Stimulated activated memory B cell treated with anti-CD40 and anti-IgM and Interleukin-4, amounts not matched to agents 10 μg/mL and 1 μg/mL and 100 μg/mL, for 72 hours (primary cell): ENCODE measurements at places on chromosomes 11 and 22.

DNA sequence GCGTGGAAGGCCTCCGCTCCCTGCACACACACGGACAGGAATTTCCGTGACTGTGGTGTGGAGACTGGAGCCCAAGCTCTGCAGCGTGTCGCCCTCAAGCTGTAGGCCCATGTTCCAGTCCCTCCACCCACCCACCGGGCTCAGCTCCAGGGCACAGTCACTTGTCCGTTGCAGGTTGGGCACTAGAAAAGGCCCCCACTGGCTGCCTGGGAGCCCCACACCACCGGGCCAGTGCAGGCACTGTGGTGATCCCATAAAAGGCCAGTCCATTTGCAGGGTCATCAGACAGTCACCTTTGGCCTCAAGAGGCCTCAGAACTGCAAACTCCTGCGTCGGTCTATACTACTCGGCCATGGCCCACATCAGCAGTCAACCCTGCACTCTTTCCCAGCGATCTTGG lies 16.3 kb downstream of the RAB36 start:
- ATAC-seq = no peak

- no peak for ATAC-seq
Measured at GRCh38 chr11:125239585-125240560, 75.3 kb downstream of the PKNOX2 start.

- ATAC-seq = no peak
Measured at GRCh38 chr22:35113341-35113740, 47.4 kb downstream of the ISX start.

DNA sequence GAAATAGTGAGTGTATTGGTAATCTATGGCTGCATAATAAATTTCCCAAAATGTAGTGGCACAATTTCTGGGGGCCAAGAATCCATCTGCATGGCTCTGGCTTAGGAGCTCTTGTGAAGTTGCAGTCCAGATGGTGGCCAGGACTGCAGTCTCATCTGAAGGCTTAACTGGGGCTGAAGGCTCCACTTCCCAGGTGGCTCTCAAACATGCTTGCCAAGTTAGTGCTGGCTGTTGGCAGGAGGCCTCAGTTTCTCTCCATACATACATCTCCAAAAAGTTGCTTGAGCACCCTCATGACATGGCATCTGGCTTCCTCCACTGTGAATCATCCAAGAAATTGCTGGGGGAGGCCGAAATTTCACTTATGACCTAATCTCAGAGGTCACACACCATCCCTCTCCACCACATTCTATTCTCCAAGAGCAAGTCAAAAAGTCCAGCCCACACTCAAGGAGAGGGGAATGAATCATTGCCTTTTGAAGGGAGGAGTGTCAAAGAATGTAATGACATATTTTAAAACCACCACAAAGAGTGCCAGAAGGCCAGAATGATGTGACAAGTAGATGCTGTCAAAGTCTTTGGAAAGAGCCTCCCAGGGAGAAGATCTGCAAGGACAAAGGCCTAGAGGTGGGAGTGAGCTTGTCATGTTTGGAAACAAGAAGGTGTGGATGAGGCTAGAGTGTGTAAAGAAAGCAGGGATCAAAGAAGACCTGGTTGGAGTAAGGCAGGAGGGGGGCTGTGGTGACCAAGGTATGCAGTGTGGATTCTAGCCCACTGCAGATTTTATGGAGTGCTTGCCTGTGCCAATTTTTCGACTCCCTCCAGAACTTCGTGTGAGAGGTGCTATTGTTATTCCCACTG lies 566.2 kb downstream of the MIAT start:
- peak; percentile 27 for ATAC-seq

- no peak for ATAC-seq
Measured at GRCh38 chr11:74462009-74462408, 5.3 kb downstream of the KCNE3 start.

- ATAC-seq = no peak
Measured at GRCh38 chr22:44067033-44067432, 42.9 kb downstream of the PARVB start.

- no peak for ATAC-seq
Measured at GRCh38 chr11:45156741-45157140, 10.3 kb downstream of the PRDM11 start.

- ATAC-seq = no peak
Measured at GRCh38 chr22:36538529-36538928, 9.6 kb upstream of the EIF3D start.

GRCh38 chr22:24033731-24034130 lies 22.6 kb downstream of the CABIN1 start:
- ATAC-seq = no peak

DNA sequence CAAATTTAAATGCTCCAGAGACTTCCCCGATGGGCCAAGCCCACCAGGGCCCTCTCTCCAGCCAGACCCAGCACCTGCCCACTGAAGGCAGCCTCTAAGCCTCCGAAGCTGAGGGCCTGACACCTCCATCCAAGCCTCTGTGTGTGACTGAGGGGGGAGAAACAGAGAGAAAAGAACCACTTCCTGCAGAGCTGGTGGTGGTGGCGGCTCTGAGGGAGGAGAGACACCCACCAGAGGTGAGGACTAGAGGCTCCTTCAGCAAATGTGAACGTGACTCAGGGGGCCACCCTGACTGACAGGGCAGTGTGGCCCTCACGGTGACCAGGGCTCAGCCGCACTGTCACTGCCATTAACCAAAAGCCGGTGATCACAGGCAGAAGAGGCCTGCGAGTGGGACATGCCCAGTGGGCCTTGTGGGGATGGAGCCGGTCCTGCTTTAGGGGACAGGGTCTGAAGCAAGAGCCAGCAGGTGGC lies 31.0 kb upstream of the CD5 start:
- ATAC-seq = peak; percentile 77

- ATAC-seq = no peak
Measured at GRCh38 chr22:34877506-34877905, 188.5 kb upstream of the ISX start.

GRCh38 chr11:100359281-100359680 lies 327.8 kb upstream of the ARHGAP42 start:
- ATAC-seq = no peak

DNA sequence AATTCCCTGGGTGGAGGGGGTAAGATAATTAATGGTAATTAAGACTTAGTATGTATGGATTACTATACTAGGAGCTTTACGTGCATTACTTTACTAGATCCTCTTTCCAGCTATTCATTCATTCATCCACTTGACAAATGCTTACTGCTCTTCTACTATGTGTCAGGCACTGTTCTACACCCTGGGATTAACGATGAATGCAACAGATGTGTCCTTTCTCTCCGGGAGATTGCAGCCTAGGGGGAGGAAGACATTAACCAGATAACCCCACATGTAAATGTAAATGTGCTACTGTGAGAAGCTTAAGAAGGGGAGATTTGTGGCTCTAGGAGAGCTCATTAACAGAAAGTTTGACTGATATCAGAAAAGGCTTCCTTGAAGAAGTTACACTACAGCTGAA lies 1.7 kb downstream of the ANKK1 start:
- no peak for ATAC-seq

GRCh38 chr11:12213883-12214282 lies 103.5 kb downstream of the MICAL2 start:
- no peak for ATAC-seq

DNA sequence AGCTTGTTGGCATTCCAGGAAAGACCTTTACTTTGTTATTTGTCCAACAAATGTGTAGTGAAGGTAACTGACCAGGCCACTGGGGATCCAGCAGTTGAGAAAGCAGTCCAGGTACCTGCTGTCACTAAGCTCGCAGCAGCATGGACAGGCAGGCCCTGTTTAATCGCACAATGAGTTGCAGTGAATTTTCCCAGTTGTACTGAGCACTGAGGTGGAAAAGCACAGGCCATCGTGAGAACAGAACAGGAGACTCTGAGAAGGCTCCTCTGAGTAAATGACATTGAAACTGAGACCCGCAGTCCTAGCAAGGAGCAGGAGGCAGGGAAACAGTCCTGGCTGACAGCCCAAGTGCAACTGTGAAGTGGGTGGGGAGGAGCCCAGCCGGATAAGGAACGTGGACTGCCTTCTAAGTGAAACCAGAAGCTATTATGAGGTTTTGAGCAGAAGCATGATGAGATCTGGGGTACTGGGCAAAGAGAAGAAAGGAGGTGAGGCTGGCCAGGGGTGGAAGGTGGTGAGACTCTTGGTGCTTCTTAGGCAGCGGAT lies 39.8 kb upstream of the CDON start:
- no peak for ATAC-seq

DNA sequence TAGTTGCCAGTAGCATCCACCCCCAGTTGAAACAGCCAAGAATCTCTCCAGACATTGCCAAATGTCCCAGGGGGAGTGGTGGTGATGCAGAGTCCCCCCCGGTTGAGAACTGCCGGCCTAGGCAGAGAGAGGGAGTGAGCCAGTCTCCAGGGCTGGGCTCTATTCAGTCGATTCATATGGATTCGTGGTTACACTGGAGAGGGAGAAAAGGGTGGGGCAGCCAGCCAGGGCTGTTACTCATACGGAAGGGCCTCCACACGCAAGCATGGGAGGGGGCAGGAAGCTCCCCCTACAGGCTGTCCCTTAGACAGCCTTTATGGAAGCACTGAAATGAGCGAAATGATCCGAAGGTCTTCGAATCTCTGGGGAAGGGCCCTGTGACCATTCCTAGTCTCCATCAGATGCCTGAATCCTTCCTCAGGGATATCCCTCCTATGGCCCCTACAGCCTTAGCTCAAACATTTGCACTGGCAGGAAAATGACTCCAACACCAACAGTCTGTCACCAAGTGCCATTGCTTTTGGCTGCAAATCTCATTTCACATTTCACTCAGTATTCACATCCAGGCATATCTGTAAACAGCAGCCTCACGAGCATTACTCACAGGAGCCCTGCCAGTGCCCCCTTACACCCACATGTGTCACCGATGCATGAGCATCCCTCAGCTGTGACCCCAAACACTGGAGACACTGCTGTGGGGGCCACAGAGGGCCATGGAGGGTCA lies 18.4 kb upstream of the TLCD5 start:
- no peak for ATAC-seq

DNA sequence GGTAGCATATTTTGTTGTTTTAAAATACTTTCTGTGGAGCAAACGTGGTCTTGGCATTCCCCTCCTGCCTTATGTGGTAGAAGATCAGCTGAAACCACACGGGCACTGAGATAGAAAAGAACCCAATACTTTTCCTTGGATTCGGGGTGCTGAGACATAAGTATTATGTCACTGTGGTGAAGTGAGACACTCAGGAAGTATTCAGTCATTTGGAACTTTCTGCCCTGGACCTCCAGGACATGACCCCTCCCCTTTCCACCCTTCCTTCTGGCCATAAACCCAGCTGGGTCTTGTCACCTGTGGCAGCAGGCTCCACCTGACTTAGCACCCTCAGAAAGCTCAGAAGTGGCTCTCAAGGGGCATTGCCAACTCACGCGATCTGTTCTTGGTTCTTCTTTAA lies 123.4 kb downstream of the SWAP70 start:
- peak; percentile 82 for ATAC-seq

DNA sequence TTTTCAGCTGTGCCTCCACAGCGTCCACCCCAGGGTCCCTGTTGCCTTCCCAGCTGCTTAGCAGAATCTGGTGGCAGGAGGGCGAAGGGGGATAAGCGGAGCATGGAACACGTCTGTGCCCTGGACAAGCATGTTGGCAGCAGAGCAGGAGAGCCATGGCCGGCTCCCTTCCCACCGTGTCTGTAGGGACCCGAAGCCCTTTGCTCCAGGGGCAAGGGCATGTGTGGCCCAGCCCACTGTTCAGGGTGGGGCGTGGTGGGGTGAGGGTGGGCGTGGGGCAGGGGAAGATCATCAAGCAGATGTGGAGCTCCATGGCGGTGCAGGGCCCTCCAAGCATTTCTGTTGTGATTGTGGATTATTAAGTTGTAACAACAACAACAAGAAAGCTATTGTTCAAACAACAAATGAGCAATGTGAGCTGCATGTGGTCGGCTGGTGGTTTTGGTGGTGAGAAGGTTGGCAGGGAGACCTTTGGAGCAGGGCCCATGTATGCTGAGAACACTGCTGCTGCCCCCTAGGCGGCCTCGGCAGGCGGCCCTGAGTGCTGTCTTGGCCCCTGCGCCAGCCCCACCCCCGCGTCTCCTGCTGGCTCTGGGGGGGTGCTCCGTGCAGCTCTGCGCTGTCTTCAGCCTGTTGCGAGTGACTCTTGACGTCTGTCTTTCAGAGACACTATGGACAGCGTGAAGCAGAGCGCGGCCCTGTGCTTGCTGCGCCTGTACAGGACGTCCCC lies 50.9 kb downstream of the AP2A2 start:
- no peak for ATAC-seq

DNA sequence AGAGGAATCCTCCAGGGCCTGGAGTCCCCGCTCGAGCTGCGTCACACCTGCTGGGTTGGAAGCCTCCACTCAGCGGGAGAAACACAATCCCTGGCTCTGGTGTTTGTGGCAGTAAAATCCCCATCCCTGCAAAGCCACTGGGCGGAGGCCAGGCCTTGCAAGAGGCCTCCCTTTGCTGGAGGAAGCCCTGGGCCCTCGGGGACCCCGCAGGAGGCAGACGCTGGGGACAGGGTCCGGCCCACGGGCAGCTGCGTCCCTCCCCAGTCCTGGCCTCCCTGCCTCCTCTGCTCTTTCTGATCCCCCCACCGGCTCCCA lies 194.7 kb downstream of the BRD1 start:
- no peak for ATAC-seq

- no peak for ATAC-seq
Measured at GRCh38 chr22:18063306-18063705, 14.5 kb upstream of the PEX26 start.

GRCh38 chr22:26162926-26163325 lies 6.3 kb upstream of the SEZ6L start:
- ATAC-seq = no peak

GRCh38 chr22:19527321-19527721 lies 3.1 kb upstream of the CLDN5 start:
- ATAC-seq = no peak

GRCh38 chr22:20857838-20858614 lies 585 bp downstream of the PI4KA start:
- ATAC-seq = peak; percentile 73

GRCh38 chr11:134519788-134520187 lies 107.7 kb upstream of the B3GAT1 start:
- ATAC-seq = no peak

GRCh38 chr11:118080296-118080695 lies 3.4 kb downstream of the TMPRSS4 start:
- ATAC-seq = no peak

DNA sequence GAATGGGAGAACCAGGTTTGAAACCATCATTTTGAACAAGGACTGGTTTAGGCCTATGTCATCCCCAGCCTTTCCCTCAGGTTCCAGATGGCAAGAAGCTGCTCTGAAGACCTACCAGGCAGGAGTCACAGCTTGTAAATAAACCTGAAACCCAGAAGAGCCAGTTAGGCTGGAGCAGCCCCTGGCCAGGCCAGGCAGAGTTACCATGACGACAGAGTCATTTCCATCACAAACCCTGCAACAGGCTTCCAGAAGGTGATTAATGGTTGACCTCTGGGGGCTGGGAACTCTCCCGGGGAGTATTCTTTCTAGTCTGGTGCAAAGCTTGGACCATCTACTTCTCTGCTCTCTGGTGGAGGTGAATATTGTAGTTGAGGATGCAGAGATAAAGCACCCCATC lies 164.1 kb upstream of the NCAM1 start:
- ATAC-seq = no peak

- peak; percentile 92 for ATAC-seq
Measured at GRCh38 chr22:36873614-36874308, 13.0 kb downstream of the NCF4 start.
